Posterior cingulate gyrus (tissue), 11 donors: ENCODE measurements at places on chromosomes 12 and 14.

GRCh38 chr12:11513288-11513687, 117.9 kb upstream of the PRB2 start:
- no peak for DNase-seq

- DNase-seq = no peak
Measured at GRCh38 chr14:100747021-100747586, 20.4 kb downstream of the DLK1 start.

DNA sequence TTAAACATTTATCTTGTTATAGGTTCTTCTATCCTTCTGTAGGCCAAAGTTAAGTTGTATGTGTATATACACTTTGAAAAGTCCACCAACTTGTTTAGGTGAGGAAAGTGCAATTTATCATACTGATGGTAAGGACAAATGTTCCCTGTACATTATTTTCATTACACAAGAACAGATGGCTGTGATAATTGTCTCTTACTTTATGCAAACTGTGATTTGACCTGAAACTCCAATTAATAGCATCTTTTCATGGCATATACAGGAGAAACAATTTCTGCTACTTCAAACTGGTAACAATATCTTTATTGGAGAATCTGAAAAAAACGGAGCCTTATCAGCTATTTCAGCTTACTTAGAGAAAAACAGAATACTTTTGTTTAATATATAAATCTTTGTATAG, 5.6 kb downstream of the TRIM9 start:
- no peak for DNase-seq

GRCh38 chr12:11651381-11651780, 1.9 kb downstream of the ETV6 start:
- DNase-seq = no peak

DNA sequence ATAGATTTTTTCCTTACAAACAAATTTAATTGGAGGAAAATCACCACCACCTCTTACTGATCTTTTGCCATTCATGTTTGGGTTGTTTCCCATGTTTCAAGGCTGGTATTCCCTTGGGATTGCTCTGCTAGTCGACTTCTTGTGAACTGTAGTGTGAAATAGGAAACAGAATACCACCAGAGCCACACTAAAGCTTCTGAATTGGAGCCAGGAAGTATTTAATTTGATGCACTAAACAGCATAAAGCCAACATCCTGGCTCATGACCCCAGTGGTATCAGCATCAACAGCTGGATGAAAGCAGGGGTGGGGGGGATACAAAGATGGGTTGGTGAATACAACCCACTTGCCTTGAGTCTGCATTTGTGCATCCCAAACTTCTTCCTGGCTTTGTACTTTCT, 127.5 kb downstream of the TBC1D30 start:
- DNase-seq = no peak

GRCh38 chr12:48882315-48882687, 16.6 kb upstream of the RND1 start:
- DNase-seq = peak; percentile 54

GRCh38 chr12:127830065-127830460, 436.9 kb upstream of the TMEM132C start:
- no peak for DNase-seq

DNA sequence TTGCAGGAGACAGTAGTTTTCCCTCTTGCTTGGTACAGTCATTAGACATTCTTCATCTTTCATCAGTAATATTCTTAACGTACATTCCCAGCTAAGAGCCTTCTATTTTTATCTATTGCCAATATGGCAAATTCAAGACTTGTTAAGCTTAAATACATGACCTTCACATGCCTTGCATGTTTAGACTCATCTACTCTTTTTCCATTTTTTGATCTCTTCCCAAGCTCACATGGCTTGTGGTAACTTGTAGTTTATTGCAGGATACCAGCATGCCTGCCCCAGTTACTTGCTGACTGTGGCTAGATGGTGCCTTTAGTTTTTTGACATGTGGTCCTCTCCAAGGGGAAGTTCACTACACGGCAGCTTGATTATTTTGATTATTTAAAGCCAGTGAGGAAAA, 729.0 kb downstream of the SLC6A15 start:
- DNase-seq = no peak

- no peak for DNase-seq
Measured at GRCh38 chr14:63268771-63269170, 50.0 kb downstream of the GPHB5 start.

GRCh38 chr12:54945082-54945481, 39.5 kb downstream of the TESPA1 start:
- no peak for DNase-seq

GRCh38 chr14:22314183-22314820, 274.7 kb downstream of the DAD1 start:
- DNase-seq = no peak

GRCh38 chr12:41327096-41327895, 139.2 kb downstream of the PDZRN4 start:
- no peak for DNase-seq

DNA sequence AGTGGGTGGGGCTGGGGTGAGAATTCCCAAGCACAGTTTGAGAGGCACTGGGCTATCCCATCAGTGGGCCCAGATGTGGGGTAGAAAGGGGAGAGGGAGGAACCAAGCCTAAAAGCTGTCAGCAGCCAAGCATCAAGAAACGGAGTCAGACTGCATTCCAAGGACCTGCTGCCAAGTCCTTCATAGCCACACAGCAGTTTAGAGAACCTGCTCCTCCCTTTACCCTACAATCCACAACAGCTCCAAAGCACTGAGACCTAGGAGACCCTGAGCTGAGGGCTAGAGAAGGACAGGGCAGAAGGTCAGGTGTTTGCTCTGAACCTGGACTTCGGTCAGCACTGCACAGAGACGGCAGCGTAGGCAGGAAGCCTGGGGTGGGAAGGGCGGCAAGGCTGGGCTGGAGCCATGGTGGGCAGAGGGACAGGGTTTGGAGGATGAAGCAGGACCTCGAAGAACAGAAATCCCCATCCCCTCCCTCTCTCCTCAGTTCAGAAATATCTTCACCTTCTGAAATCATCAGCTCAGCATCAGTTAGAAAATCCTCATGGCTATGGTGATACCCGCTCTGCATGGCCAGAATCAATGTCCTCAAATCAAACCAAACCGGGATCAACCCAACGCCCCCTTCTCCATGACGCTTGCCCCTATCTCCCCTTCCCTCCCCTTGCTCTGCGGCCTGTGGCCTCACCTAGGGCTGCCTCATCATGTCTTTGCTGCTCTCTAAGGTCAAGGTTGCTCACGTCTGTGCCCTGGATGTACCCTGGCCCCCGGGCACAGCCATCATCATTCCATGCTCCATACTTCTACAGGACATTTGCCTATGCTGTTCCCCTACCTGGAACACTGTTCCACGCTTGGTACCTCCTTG, 12.9 kb upstream of the SERPINA4 start:
- no peak for DNase-seq

- no peak for DNase-seq
Measured at GRCh38 chr12:64087761-64088160, 134.3 kb downstream of the KICS2 start.

DNA sequence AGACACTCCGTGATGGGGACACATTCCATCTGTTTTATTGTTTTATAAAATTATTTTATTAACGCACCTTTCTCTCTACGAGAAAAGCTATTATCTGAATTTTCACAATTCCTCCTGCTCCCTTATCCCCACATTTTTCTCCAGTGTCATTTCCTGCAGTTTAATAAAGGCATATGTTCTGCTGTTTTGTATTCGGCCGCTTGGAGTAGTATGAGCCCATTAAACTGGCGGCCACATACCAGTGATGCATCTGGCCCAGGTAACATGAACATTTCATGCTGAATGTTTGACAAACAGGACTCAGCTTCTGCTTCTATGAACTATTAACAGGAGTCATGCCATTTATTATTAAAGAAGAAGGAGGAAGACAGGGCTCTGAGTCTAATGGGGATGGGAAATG, 511.0 kb downstream of the TMEM121 start:
- DNase-seq = no peak

- no peak for DNase-seq
Measured at GRCh38 chr14:29461506-29461905, 466.1 kb downstream of the PRKD1 start.

DNA sequence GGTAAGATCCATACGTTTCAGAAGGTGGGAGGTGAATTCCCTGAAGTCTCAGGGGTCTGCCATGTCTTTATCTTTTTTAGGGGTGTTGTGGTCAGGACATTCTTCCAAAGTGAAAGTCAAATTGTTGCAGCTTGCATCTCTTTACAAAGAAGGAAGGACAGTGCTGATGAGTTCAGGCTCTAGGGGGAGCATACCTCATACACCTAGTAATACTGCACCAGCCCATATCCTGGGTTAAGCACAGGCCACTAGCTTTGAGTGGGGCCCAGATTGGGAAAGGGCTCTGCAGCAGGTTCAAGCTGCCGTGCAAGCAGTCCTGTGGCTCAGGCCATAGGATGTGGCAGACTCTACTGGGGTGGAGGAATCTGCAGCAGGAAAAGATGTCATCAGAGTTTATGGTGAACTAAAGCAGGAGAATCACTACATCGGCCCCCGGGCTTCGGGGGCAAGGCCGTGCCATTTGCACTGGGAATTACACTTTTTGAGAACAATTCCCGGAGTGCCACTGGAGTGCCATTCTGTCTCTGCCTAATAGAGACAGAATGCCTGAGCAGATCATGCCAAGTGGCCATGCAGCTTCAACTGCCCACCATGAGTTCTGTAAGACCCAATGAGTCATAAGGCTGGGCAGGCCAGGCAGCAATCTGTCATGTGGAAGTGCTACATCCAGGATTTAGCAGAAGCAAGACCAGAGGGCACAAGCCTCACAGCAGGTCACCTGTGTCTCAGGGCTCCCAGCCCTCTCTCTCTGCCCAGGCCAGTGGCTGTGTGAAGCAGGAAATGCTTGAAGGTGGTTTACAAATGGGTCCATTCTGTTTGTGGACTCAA, 32.3 kb downstream of the DIO3 start:
- peak; percentile 49 for DNase-seq

DNA sequence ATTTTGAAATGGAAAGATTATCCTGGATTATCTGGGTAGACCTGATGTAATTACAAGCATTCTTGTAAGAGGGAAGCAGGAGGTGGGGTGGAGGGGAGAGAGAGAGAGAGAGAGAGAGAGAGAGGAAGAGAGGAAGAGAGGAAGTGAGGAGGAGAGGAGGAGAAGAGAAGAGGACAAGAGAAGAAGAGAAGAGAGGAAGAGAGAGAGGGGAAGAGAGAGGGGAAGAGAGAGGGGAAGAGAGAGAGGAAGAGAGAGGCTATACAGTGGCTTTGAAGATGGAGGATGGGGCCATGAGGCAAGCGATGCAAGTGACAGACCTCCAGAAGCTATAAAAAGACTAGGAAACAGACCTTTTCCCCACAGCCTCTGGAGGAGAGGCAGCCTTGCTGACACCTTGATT, 13.7 kb upstream of the CHST11 start:
- DNase-seq = no peak

GRCh38 chr12:30613119-30613830, 82.4 kb downstream of the IPO8 start:
- DNase-seq = no peak

DNA sequence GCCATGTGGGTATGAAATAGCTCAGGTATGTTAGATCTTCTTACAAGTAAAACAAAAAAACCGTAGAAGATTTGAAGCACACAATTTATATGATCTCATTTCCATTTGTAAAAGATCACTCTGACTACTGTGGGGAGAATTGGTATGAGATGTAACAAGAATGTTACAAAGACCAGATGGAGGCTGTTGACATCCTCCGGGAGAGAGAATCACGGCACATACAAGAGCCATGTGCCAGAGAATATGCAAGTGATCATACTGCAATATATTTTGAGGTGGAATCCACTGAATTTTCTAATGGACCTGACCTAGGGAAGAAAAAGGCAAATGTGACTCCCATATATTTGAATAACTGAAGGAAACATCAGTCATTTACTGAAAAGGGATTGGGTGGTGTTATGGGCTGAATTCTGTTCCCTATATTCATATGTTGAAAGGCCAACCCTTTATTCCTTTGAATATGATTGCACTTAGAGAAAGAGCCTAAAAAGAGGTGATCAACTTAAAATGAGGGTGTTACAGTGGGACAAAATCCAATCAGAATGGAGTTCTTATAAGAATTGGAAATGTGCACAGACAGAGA, 29.1 kb downstream of the PRB3 start:
- no peak for DNase-seq

DNA sequence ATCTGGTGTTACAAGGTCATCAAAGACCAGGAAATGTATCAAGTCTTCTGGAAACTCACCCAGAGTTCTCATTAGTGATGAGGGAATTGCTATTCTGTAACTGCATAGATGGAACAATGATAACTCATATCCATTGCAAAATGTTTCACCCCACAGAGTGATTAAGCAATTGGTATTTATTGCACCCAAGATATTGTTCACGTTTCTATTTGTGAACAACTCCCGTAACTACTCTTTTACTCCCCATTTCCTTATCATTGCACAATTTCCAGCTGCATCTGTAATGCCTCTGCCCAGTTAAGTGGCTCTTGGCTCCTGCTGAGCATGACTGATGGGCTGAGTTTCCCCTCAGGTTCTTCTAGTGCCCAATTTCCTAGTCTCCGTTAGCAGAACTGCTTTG, 108.7 kb upstream of the PRICKLE1 start:
- DNase-seq = no peak

GRCh38 chr14:73634011-73634833, 10.6 kb upstream of the DNAL1 start:
- peak; percentile 89 for DNase-seq

DNA sequence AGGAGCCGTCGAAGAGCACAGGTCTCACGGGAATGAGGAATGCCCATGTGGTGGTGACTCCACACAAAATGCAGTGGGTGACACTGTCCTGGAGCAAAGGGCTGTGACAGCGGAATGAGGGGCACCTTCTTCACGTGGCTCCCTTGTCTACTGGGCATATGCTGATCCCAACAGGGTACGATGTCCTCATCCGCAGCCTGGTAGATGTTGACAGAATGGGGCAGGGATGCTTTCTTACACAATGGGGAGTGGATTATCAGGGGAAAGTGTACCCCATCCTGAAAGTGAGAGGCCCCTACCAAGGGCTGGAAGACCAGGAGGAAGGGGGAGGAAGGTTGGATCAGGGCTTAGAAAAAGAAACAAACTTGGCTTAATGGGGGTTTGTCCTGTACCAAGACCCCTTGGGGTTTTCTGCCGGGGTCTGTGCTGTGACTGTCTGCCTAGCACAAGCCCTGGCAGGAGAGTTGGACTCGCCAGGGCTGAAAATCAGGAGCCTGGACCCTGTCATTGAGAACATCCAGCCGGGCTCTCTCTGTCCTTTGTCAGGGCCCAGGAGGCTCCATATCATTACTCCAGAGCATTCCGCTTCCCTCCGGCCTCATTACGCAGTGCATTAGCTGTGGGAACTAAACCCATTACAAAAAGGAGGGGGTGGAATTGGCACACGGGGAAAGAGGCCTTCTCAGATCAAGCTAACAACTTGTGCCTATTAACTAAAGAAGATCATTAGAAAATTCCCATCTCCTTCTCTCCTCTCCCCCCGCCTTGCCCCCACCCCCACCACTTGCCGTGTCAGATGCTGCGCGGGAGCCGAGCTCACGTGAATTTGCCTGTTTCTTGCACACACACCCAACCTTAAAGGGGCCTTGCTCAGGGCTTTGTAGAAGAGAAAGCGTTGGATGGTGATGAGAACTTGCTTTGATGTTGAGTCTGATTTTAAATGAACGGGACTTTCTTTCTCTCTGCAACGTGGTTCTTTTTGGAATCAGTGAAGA, 171.8 kb upstream of the PARP11 start:
- no peak for DNase-seq

- DNase-seq = no peak
Measured at GRCh38 chr14:70931008-70931407, 23.7 kb downstream of the PCNX1 start.
